ENCODE measurements at places on chromosomes 5 and 9. TPM values are rescaled to one million over a fixed set of nuclear protein-coding genes. Genes with fewer than 3 reads are reported as not detected.

The AMBP gene
- polyA plus RNA-seq = not detected

The PCDHA9 gene
- not detected for polyA plus RNA-seq

The LRSAM1 gene
- 9.1 TPM for polyA plus RNA-seq

The MELK gene
- 37.2 TPM for polyA plus RNA-seq

The TMEM215 gene
- not detected for polyA plus RNA-seq

The SLC25A2 gene
- polyA plus RNA-seq = not detected

The CRHBP gene
- polyA plus RNA-seq = not detected

The CDX1 gene
- not detected for polyA plus RNA-seq

The CD72 gene
- polyA plus RNA-seq = 0.49 TPM

The TNC gene
- polyA plus RNA-seq = 22.2 TPM

The BARX1 gene
- 0.07 TPM for polyA plus RNA-seq

The NSG2 gene
- not detected for polyA plus RNA-seq
